ENCODE measurements at places on chromosomes 3 and 15.

- no peak for DNase-seq
These were observed 190.9 kb downstream of the RPLP1 start for GRCh38 chr15:69643476-69643875.

- no peak for DNase-seq
These were observed 37.5 kb downstream of the EHD4 start for GRCh38 chr15:41934843-41935242.

DNA sequence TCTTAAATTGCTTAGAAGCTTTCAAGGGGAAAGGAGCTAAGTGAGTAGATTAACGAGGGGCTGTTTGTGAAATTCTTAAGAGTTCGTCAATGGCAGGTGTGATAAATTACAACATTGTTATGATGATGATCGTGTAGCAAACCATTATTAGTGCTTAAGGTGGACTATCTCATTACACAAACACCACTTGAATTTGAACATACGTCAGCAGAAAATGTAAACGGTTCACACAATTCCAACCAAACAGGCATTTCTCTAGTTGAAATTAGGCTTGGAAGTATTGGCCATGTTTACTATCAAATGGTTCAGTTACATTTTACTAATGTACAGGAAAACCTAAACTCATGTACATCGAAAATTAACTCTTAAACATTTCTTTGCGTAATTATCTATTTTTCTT is 102.8 kb downstream of the PYDC2 start:
- no peak for DNase-seq

DNA sequence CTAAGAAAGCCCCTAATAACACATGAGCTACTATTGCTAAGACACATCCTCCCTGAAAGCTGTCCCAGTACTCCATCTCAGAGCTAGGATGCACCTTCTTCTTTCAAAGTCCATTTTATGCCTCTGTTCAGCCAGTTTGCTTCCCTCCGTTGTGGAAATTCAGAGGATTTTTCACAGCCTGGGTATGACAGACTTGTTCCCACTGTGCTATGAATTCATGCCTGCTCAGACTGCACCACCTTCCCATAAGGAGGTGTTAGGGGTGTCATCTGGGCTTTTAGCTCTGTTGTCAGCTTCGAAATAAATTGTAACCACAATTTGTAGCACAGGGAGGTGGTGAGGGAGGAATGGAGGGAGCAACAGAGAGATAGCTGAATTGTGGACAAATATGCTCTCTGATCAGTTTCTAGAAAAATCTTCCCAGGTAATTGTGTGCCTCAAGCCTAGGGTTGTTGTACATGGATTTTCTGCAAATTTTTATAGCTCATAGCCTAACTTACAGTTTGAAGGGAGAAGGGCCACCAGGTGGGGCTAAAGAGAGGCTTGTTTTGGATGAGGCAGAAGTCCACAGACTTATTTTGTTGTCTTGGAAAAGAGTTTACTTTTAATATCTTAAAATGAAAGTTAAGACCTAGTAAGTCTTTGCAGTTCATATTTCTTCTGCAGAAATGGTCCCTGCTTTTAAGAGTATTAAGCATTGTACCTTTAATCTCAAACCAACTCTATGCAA is 462.0 kb downstream of the PDCD6IP start:
- DNase-seq: no peak

GRCh38 chr15:26771578-26772153 is 1.2 kb downstream of the GABRB3 start:
- no peak for DNase-seq

DNA sequence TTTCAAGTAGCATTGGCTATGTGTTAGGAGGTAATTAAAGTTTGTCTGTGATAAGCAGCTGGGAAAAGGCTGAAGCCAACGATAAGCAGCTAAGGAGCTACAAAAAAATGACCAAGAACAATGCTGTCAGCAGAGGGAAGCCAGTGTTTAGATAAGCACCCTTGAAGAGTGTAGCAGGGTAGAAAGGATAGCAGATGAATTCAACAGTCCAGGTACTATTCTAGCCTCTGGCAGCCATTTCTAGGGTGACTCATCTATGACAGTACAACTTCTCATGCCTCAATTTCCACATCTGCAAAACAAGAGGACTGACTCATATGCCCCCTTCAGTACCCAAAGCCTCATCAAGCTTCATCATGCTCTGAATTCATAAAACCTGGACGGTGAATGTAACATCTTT is 617.6 kb upstream of the UBE2E2 start:
- peak; percentile 89 for DNase-seq

- no peak for DNase-seq
These were observed 44.4 kb upstream of the B3GALNT1 start for GRCh38 chr3:161149529-161149928.

GRCh38 chr3:99704417-99704816 is 66.0 kb downstream of the COL8A1 start:
- no peak for DNase-seq

DNA sequence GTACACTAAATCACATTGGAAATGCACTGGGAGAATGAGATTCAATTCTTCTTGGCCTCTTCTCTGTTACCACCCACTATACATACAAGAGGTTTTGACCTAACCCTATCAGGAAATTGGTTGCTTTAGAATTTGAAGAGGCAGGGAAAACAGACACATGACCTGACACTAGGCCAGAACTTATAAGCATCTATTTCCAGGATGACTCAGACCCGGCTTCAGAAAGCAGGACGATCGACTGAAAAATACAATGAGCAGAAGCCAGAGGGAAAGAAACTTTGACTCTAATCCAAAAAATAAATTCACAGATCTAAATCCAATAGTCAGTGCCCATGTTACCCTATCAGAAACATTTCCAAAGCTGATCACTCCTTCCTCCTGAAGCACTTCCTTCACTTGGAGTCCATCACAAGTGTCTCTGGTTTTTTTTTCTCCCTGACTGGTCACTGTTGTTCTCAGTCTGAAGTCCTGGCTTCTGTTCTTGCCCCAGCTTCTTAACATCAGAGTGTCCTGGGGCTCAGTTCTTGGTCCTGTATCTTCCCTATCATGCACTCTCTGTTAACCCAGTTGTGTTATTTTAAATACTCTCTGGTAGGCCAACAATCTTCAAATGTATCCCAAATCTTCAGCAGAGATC is 133.6 kb downstream of the P2RY1 start:
- DNase-seq: no peak

DNA sequence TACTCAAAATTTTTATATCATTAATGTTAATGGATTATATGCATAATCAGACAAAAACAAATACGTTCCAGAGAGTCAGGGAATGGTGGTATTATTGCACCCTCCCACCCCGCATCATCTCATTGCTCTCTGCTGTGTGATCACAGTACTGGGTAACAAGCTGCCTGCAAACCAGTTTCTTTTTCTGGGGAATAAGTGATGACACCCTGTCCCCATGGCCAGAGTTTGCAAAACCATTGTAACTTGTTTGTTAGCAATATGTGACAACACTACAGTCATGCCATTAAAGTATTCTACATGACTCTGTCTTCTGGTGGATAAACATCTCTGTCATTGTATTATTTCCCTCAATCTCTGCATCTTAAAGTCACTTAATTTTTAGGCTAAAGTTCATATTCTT is 39.5 kb downstream of the ZBTB38 start:
- no peak for DNase-seq

All from DMS 273 treated with DMSO at 0.1 percent for 48 hours (cell line).